Stimulated activated CD4-positive, alpha-beta T cell treated with anti-CD3 and anti-CD28 coated beads, TNF-alpha, amount 100 ng/mL, for 4 hours (primary cell): ENCODE measurements at places on chromosomes 13 and 19.

- DNase-seq = no peak
Measured at GRCh38 chr13:29081036-29081435, 260.9 kb downstream of the MTUS2 start.

DNA sequence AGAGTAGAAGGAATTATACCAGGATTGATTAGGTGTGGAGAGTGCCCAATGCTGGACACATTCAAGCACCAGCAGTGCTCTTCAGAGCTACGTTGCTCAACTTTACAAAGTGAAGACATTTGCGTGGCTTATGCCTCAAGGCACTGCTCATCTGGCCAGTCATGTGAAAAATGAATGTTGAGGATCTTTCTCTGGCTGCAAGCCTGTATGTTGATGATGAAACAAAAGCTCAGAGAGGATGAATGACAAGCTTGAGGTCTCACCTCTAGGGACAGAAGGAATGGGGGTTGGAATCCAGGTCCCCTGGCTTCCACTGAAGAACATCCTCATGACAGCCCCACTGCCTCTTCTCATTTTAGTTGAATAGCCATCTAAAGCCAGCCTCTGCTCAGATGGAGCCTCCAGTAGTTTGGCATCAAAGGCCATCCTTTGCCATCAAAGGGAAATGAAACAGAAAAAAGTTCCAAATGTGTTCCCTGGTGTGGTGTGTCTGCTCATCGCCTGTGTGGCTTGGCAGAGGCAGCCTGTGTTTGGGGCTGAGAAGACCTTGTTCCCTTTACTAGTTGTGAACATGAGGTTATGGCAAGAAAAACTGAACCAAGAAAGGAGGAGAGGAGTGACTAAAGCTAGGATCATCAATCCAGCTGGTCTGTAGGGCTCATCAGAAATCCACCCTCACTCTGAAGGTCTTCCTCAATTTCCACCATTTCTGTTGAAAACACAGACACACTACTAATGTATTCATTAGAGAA lies 114.0 kb upstream of the KL start:
- DNase-seq = no peak

DNA sequence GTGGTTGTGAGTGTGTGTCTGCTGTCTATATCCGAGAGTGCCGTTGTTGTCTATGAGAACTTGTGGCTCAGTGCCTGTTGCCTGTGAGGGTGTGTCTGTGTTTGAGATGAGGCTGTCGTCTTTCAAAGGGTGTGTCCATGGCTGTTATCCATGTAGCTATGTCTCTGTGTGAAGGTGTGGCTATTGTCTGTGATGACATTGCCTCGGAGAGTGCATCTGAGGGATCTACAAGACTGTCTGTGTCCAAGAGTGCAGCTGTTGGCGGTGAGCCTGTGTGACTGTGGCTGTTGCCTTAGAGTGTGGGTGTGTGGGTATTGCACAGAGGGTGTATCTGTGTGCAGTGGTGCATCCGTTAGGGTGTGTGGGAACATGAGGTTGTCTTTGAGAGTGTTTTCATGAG lies 4.9 kb downstream of the NUMBL start:
- DNase-seq = no peak

DNA sequence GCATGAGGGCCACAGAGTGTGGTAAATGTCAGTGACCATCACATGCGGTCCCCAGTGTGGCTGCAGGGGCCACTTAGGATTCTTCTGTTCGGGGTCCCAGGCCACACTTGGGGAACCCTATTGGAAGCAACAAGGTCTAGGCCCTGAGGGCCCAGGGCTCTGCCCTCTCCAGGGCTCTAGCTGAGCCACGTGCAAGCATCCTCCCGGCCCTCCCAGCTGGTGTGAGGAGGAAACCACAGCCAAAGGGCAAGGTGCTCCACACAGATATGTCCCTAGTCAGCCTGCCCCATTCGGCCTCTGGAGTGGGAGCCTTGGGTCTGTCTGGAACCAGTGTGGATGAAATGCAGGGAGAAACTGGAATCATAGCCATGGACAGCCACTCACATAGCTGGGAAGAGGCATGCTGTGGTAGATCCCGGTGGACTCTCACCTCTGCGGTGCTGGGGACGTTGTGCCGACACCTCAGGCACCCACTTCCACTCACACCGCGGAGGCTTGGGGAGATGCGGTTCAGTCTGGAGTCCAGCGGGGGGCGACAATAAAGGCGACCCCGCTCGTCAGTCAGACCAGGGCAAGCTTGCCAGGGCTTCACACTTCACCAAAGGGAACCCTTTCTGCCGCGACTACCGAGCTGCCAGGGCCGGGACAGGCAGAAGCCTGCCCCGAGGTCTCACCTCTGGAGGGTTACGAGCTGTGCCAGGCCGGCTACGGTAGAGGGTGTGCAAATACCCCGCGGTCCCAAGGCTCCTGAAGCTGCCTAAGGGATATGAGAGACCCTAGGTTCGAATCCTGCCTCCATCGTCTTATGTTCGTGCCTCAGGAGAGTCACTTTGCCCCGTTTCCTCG lies 4.3 kb upstream of the ZNF497 start:
- DNase-seq = no peak

DNA sequence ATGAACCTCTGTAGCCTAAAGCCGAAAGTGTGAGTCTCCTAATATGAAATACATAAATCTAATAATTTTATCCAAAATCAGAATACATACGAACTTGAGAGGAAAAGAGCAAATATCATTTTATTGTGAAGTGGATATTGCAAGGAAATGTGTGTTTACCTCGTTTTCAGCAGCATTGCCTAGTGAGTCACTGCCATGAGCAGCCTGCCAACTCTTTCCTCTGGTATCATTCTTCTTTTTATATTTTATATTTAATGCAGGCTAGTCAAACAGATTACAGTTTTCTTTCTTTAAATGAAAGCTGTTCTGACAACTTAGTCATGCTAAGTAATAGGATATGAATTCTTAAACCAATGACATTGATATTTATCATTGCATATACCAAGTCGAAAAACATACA lies 44.2 kb downstream of the EDNRB start:
- DNase-seq = no peak

- no peak for DNase-seq
Measured at GRCh38 chr13:35481777-35482176, 5.3 kb upstream of the MAB21L1 start.

- DNase-seq = no peak
Measured at GRCh38 chr13:51347099-51347498, 7.6 kb downstream of the SERPINE3 start.

DNA sequence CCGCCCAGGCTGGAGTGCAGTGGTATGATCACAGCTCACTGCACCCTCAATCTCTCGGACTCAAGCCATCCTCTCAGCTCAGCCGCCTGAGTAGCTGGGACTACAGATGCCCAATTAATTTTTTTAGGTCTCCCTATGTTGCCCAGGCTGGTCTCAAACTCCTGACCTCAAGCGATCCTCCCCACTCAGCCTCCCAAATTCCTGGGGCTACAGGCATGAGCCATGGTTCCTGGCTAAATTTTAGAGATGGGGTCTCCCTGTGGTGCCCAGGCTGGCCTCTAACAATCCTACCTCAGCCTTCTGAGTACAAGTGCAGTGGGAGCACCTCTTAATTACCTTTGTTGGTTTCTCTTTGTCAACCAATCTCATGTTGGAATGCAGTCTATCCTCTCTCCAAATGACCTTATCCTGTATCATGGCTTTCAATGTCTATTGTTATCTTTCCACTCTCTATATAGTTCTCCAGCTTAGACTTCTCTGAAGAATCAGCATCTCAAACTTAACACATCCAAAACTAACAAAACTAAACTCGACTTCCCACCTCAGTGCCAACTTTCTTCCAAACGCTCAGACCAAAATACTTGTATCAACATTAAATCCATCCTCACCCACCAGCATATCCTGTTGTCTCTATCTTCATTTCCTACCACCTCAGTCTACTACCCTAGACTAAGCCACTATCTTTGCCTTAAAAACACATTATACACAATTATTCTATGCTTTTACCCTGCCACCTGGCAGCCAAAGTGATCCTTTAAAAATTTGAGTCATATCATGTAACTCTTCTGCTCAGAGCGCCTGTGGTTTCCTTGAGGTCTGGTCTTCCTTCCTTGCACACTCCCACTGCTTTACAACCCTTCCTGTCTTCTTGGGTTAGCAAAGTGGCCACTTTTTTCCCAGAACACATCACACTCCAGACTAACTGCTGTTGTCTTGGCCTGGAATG lies 6.7 kb downstream of the TPT1 start:
- no peak for DNase-seq

GRCh38 chr13:29581666-29582065 lies 13.8 kb downstream of the SLC7A1 start:
- no peak for DNase-seq

- no peak for DNase-seq
Measured at GRCh38 chr13:74077375-74077774, 56.8 kb downstream of the KLF12 start.

GRCh38 chr13:31209841-31210210 lies 10.1 kb downstream of the B3GLCT start:
- DNase-seq = no peak

GRCh38 chr19:28170066-28170465 lies 1042.9 kb downstream of the UQCRFS1 start:
- DNase-seq = no peak

GRCh38 chr13:96252903-96253302 lies 163.0 kb downstream of the HS6ST3 start:
- DNase-seq = no peak

- DNase-seq = no peak
Measured at GRCh38 chr13:105825071-105825470, 710.4 kb downstream of the EFNB2 start.

- no peak for DNase-seq
Measured at GRCh38 chr13:99378985-99379733, 72.0 kb upstream of the GPR183 start.

DNA sequence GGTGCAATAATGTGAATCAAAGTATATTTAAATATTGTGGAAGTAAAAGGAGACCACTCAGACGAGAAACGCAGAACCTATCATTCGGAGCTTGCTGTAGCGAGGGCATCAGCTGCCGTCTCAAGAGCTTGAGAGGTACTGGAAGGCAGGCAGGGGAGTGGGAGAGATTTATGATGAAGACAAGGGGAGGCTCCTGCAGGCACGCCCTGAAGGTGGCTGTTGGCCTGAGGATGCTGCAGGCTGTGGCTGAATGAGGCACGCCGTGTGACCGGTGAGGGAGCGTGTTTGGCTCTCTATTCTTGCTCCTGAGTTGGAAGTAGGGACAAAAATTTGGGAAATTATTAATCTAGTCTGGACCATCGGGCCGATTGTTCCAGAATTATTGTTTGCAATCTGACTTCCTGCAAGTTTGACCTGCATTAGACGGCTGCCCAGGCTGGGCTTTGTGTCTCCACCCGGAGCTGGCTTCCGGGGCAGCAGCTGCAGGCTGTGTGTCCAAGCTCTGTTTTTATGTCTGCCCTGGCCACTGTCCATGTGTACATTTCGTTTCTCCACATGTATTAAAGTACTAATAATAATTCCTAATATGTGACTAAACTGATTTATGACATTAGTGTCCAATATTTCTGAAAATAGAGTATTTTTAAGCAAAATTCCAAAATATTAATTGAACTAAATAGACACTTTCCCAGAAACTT lies 91.1 kb upstream of the ANKRD10 start:
- no peak for DNase-seq

- no peak for DNase-seq
Measured at GRCh38 chr19:8569066-8569771, 8.0 kb downstream of the MYO1F start.

DNA sequence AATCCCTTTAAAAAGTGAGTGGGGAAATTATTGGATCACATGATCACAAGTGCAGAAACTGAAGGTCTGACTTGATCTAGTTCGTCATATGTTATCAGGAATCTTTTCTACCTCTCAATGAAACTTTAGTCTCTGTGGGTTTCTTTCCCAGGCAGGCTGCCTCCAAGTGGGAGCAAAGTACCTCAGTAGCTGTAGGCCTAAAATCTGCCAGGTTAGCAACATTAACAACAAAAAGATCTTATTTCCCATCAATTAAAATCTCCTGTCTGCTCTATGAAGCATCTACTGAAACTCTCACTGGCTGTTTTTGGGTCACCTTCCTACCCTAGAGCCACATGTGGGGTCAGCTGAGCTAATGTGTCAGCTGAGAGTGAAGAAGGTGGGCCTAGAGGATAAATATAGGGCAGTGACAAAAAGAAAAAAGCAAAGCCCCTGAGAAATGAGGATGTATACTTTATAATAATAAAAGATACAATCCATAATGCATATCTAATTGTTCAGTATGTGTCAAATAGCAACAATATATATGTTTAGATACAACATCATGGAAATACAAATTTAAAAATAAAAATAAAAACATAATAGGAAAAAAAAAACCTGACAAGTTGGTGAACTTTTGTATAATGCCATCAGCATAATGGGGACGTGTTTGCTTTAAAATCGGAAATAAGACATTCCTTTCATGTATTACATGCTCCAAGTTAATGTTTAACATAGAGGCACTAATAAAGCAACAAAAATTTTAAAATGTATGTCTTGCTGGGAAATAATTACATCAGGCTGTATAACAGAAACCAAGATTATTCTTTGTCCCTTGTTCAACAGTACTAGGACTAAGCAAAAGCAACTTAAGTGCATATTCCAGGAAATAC lies 141.1 kb downstream of the GPC5 start:
- DNase-seq = no peak

DNA sequence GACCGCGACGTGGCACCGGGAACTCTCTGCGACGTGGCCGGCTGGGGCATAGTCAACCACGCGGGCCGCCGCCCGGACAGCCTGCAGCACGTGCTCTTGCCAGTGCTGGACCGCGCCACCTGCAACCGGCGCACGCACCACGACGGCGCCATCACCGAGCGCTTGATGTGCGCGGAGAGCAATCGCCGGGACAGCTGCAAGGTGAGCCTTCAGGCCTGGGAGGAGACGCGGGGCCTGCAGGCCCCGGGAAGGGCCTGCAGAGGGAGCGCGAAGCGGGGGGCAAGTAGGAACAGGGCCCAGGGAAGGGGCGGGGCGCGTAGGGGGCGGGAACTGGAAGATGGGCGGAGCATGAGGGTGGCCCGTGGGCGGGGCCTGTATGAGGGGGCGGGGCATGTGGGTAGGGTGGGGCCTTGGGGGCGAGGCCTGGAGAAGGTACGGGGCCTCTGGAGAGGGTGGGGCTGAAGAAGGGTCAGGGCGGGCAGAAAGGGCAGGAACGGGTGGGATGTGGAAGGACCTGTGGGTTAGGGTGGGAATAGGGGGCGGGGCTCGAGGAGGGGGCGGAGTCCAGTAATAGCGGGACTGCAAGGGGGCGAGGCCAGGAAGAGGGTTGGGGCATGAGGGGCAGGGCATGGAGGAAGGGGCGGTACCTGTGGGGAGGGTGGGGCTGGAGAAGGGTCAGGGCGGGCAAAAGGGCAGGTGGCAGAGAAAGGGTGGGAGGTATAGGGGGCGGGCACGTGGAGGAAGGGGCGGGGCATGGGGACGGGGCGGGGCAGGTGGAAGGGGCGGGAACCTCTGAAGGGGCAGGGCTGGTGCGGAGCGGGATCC lies 2.5 kb downstream of the CFD start:
- DNase-seq = peak; percentile 42
